ENCODE measurements at places on chromosomes 6 and 20.

DNA sequence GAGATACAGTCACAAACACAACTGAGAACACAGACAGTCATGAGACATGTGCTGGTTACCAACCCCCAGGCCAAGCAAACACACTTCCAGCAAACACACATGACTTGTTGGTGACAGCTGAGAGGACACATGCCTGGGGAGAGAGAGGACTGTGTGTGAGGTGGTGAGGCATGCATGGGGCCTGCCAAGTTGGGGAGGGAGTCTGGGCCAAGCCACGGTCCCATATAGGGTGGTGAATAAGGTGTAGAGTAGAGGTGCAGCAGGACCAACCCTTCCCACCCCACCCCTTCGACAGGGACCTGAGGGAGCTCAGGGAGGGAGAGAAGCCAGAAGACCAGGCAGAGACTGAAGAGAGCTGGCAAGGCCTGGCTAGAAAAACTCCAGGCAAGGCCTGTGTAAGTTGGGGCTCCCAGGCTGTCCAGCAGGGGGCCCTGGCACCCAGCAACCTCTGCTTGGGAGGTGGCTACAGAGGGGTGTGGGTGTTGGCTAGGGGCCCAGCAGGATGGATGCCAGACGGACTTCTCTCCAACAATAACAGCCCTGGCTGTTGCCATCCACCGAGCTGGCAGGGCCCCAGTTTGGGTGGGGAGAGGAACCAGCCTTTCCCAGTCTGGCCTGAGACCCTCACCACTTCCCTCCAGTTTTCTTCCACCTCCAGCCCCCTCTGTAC, 2.0 kb upstream of the SLC29A1 start:
- no peak for DNase-seq

GRCh38 chr6:56692523-56693245, 50.0 kb upstream of the DST start:
- peak; percentile 79 for DNase-seq

GRCh38 chr20:17940224-17940971, 28.2 kb downstream of the SNX5 start:
- DNase-seq = no peak

DNA sequence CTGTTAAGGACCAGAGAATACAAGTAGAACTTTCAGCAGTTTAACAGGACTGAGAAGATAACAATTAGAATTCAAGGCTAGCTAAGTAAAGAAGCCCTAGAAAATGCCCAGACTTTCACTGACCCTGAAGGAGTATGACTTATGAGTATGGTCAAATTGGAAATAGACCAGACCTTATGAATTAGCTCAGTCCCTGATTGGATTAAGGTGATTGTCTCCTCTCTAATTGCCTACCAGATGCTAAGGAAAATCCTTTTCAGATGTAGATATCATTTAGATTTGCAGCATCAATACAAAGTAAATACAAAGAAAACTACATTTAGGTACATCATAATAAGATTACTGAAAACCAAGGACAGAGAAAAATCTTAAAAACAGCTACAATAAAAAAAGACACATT, 58.9 kb downstream of the CNR1 start:
- DNase-seq = no peak

GRCh38 chr6:105917038-105917695, 169.0 kb upstream of the PRDM1 start:
- no peak for DNase-seq

DNA sequence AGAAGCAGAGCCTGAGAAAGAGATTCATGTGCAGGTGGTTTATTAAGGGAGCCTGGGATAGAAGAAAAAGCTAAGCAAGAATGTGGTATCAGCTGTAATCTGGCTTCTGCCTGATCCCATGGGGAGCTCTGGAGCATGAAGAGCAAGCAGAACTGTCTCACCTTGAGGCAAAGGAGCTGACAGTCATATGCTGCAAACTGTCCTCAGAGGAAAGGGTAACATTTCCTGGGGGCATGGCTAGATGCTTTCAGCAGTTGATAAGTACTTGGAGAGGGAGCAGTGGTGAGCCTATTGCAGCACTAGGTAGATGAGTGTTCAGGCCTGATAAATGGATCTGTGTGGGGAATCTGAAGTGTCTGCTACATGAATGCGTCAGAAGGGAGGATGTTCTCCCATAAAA, 621.5 kb upstream of the BTBD3 start:
- no peak for DNase-seq

All from epithelial cell of proximal tubule (primary cell).